NCI-H1092 (cell line): ENCODE measurements at places on chromosomes 3 and 15.

GRCh38 chr3:21587894-21588293 is 163.1 kb downstream of the ZNF385D start:
- no peak for DNase-seq

GRCh38 chr3:46089237-46090011 is 62.1 kb upstream of the XCR1 start:
- no peak for DNase-seq

DNA sequence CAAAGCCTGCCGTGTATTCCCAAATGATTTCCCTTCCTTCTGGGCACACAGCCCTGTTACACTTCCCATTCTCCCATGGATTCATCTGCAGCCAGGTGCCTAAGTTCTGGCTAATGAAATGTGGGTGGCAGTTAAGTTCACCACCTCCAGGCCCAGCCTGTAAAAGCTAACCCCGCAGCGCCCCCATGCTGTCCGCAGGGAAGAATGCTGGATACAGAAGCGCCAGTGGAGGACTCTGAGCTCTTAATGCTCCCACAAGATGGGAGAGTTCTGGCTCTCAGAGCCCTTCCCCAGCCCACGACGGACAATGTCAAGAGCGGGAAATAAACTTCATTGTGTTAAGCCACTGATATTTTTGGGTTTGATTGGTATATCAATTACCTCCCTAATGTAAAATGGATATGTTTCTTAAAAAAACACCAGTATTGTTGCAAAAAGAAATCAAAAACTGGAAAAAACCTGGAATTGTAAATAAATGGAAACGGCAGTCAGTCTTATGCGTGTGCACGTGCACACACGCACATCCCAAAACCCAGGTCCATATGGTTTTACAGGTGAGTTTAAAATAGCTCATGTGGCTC is 37.7 kb upstream of the FGD5 start:
- DNase-seq, result peak; percentile 19

DNA sequence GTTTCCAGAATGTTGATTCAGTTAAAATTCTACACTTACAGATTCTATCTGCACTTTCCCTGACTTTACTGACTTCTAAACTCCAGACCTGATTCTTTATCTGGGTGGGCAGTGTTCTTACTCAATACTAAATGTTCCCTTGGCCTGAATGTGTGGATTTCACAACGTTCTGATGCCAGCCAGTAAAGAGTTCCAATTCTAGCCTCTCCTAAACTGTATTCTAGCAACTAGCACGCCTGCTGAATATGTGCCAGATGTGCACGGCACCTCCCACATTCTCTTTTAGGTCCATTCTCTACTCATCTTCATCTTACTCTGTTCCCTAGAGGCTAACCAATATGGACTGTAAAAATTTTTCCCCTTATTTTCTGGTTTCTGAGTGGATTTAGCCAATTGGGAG is 479.5 kb upstream of the AGTR1 start:
- DNase-seq, result no peak

DNA sequence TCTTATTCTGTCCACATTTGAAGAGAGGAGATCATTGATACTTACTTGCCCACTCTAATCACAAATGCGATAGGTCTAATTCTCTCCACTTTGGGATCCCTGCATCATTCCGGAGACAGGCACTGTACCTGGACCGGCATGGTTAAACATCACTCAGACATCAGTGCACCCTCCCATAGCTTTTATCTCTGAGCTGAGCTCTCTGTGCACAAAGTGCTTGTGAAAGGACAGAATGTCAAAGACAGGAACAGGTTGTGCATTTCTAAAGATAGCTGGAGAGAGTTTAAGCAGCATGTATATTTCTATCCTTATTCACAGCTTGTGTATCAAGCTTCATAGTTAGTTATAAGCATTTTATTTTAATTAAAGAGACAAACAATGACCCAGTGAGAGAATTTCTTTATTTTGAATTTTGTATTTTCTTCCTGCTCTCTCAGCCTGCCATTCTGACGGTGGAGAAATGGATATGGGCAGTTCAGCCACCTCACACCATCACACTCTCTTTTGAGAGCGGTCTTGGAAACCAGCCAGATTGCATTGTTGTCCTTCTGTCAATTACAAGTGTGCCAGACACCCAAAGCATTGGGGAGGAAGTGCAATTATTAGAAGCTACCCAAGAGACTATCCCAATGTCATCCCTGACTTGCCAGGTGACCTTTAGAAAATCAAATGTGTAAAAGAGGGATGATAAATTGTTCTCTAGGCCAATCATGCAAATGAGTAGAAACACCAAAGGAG is 65.2 kb upstream of the CHL1 start:
- peak; percentile 9 for DNase-seq

DNA sequence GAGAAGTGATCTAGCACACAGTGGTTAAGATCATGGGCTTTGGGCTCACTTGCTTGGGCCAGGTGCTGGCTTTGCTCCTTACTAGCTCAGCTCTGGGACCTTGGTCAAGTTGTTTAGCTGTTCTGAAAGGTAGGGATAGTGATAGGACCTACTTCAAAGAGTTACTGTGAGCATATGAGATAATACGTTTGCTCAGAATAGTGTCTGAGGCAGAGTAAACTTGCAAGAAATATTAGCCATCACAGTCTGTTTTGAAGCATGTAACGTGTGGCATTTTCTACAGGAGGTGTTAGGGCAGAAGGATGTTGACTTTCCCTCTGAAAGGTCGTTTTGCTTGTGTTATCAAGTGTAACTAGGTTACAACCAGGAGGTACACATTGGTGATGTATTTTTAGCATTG is 34.5 kb upstream of the NFKBIZ start:
- no peak for DNase-seq

DNA sequence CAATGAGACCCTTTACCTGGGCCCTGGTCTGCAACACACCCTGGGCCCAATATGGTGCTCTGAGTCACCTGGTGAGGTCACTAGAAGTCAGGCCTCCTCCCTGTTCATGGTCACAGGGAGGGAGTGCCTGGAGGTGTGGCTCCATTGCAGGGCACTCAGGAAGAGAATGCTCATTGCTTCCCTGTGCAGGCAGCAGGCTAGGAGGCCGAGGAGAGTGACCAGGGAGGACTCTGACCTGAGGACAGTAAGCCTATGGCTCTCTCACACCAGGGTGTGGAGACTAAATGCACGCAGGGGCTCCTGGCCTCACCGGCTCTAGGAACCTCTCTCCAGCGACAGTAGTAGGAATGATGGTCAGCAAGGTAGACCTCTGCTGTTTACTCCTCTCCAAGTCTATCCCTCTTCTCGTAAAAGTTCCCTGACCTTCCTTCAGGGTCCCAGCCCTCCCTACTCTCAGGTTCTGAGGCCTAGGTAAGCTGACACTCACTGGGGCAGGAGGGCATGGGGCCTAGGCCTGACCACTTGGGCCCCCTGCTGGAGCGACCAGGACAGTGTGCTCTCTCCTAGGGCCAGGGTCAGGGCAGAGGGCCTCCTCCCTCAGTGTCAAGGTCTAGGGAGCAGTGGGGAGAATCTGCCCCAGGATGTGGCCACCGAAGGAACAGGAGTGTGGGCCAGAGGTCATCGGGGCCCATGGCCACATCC is 9.6 kb upstream of the SLCO2A1 start:
- DNase-seq, result no peak

- no peak for DNase-seq
These were observed 69.4 kb downstream of the FHIT start for GRCh38 chr3:61181874-61182273.

DNA sequence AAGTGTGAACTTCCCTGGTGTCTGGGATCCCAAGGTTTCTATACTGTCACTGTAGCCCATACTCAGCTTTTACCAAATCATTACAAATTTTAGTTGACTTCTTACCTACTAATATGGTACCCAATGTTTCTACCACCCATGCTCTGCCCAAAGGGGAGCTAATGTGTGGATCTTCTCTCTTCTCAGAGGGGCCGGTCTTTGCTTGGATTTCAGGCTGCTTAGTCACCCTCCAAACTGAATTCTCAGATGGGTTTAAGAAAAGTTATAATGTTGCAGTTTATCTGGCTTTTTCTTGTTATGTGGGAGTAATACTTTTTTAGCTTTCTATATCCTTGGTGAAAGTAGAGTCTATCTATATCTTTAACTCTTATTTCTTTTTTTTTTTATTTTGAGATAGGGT is 67.1 kb upstream of the AKAP13 start:
- no peak for DNase-seq

GRCh38 chr15:81643771-81644170 is 269.8 kb upstream of the TMC3 start:
- no peak for DNase-seq

DNA sequence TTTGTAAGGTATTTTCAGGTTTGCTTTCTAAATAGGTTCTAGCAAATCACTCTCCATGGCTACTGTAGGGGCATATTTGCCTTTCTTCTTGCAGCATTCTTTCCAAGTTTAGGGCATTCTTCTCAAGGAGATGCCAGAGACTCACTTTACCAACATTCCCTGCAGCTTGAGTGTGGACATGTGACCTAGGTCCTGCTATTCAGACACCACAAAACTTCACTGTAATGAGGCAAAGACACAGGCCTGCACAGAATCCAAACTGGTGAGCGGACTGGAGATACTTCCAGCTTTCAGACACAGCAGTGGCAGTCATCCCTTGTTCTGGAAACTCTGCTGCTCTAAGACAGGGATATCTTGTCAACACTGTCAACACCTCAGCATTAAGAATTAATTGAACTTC is 146.4 kb upstream of the PFN2 start:
- DNase-seq, result no peak

DNA sequence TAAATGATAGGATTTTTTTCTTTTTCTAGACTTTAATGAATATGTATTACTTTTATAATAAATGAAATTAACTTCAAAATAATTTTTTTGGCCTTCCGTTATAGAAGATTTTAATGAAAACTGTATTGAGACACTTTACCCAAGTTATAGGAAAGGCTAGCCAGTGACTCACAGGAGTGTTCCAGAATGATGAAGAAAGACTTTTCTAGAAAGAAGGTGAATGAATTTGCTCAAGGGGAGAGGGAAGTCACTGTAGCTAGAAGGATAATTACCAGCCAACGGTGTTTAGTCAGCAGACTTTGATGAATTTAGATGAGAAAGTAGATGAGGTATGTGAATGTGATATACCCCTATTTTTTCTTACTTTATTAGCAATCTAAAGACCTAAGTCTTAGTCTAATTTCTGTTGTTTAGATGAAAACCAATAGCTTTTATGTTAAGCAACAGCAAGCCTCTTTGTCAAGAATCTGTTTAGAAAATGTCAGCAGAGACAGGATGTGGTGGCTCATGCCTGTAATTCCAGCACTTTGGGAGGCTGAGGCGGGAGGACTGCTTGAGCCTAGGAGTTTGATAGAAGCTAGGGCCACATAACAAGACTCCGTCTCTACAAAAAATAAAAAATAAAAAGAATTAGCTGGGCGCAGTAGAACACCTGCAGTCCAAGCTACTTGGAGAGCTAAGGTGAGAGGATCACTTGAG is 3.2 kb downstream of the ALAS1 start:
- DNase-seq, result no peak

DNA sequence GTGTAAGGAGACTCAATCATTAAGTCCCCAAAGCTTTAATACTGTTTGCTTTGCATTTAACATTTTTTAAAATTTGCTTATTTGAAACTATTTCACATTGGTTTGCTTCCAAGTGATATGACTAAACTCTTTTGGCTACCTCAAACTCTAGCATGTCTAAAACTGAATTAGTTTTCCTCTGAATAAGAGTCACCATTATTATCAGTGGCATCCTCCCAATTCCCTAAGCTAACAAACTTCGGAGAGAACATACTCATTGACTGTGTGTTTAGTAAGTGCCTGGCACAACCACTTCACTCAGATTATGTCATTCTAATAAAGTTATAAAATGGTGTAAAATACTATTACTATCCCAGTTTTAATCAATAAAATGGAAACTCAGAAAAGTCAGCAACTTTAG is 21.9 kb downstream of the ATOSA start:
- DNase-seq, result no peak

- no peak for DNase-seq
These were observed 24.8 kb downstream of the TPM1 start for GRCh38 chr15:63067306-63067705.

DNA sequence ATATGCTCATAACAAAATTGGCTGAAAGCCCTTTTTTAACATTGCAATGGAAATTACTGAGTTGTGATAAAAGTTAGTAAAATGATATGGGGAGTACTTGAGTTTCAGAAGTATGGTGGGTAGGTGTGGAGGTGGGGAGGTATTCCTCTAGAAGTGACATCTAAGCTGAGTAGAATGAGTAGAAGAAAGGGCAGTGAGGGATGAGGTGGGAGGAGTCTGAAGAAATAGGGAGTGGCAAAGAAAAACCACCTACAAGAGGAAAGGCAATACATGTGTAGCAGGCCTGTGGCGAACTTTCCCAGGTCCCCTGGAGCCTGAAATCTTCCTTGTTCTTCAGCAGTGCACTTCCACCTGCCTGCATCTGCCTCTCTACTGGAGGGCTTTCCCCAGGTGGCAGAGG is 52.8 kb upstream of the DIPK2A start:
- DNase-seq, result no peak

- DNase-seq, result no peak
These were observed 567 bp downstream of the TICRR start for GRCh38 chr15:89575656-89576416.

DNA sequence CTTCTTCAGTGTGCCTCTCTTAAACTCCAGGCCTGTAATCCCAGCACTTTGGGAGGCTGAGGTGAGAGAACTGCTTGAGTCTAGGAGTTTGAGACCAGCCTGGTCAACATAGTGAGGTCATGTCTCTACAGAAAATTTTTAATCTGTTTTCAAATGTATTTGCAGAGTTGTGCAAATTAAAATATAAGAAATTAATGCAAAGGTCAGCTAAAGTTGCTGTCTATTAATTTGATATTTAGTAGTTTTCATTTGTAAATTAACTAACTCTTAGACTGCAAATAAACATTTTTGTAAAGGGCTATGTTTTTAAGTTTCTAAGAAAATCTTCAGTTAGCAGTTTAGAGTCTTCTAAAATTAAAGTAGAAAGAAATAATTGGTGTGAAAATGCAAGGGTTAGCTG is 99.9 kb upstream of the TJP1 start:
- no peak for DNase-seq

DNA sequence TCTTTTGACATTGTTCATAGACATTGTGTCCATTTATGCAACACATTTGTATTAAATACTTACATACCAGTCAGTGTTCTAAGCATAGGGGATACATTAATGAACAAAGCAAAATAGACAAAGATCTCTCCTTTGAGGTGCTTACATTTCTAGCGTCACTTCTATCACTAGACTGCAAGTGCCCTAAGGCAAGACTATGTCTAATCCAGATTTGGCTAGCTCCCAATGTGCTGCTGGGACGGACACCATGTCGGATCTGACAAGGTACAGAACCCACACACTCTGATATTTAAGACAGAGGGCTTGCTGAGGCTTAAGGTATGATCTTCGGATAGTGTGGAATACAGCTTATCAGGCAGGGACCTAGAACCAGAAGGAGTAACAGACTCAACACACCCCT is 41.4 kb downstream of the MYLK start:
- no peak for DNase-seq

- no peak for DNase-seq
These were observed 113.5 kb downstream of the PLOD2 start for GRCh38 chr3:146047485-146047884.
